ENCODE measurements at places on chromosomes 6 and 20.

GRCh38 chr6:86978251-86978650 lies 40.9 kb downstream of the HTR1E start:
- no peak for DNase-seq

- DNase-seq, result no peak
Measured at GRCh38 chr6:131636880-131637792, at the start of gene ENPP3. Gene ENPP3 (plus strand): TSS chr6:131637302. CDS start chr6:131637385, 83 bp downstream.

DNA sequence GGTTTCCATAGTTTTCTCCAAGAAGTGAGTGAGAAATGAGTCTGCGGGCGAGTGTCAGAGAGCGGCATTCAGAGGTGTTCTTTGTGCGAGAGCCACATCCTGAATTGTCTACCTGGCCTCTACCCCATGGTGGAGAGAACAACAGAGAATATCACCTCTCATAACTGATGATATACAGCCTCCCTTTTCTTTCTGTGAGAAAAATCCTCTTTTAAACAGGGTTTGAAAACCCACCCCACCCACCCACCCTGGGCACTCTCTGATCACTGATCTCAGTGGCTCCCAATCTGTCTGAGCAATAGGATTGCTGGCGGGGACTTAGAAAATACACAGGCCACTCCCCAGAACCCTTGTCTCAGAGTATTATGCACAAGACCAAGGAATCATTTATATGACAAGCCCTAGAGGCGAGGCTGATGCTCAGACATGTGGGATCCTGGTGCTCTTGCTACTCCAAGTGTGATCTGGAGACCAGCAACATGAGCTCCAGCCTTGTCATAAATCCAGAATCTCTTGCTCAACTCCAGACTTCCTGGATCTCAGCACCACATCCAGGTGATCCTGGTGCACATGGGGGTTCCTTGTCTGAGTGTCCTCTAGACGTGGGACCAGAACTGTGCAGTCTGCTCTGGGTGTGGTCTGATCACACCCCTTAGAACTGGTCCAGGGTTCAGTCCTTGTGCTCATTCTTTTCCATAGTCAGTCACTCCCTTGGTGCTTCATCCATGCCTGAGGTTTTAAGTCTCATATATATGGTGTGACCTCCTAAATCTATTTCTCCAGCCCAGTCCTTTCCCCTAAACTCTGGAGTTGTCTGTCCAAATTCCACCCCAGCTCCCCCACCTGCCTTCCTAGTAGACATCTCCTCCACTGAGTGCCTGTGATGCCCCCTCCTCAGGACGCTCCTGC lies 5.3 kb downstream of the HLA-B start:
- DNase-seq, result no peak

DNA sequence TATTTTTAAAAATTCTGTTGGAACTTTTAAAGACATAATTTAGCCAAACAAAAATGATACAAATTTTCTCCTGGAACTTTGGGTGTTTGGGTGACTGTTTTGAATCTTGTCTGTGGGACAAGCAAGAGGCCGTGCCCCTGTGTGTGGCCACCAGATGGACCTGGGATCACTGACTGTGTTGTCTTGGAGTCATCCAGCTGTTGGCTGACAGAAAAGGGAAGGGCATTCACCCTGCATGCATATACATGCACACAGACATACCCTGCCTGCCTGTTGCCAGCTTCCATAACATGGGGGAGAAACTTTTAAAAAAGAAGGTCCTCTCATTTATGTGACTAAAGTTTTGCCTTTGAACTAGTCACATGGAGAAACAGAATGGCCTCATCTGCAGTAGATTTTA lies 72.7 kb downstream of the BLOC1S5 start:
- DNase-seq, result no peak

- DNase-seq, result no peak
Measured at GRCh38 chr20:29448806-29449470, 1808.5 kb upstream of the DEFB115 start.

DNA sequence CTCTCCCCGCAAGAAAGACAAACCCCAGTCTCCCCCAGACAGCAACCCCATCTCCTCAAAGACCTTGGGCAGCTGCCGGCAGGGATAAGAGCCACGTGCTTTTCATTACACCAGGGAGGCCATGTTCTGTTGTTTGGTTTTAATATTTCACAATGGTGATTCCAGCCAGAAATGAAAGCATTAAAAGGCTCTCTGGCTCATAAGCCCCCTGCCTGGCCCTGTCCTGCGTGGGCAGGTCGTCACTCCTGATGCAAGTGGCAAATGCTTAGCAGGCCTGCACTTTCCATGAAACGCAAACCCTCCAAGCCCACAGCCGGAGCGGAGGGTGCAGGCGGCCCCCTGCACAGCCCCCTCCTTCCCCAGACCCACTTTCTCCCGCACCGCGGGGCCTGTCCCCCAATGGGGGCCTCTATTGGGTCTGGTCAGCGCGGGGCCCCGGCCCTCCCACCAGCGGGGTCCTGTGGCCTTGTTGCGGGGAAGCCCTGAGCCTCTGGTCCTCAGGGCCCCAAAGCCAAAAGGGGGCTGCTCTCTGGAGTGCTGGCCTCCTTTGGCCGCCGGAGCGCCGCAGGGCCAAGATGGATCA lies 77.2 kb downstream of the TMEM242 start:
- no peak for DNase-seq

- DNase-seq, result no peak
Measured at GRCh38 chr6:53767941-53768340, 26.9 kb upstream of the LRRC1 start.

DNA sequence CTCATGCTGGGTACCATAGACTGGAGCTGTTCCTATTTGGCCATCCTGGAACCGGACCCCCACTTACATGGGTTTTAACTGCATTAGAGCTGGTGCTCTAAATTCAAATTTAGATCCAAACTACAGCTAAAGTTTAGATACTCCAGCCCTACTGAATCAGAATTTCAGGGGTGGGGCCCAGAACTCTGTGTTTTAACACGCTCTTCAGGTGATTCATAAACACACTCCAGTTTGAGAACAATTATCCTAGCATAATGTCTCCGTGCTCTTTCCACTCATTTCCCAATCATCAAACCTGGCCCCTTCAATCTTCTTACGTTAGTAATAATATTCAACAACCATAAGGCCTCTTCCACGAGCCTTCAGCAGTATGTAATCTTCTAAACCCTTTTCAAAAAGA lies 15.3 kb downstream of the TRPC4AP start:
- DNase-seq, result no peak

DNA sequence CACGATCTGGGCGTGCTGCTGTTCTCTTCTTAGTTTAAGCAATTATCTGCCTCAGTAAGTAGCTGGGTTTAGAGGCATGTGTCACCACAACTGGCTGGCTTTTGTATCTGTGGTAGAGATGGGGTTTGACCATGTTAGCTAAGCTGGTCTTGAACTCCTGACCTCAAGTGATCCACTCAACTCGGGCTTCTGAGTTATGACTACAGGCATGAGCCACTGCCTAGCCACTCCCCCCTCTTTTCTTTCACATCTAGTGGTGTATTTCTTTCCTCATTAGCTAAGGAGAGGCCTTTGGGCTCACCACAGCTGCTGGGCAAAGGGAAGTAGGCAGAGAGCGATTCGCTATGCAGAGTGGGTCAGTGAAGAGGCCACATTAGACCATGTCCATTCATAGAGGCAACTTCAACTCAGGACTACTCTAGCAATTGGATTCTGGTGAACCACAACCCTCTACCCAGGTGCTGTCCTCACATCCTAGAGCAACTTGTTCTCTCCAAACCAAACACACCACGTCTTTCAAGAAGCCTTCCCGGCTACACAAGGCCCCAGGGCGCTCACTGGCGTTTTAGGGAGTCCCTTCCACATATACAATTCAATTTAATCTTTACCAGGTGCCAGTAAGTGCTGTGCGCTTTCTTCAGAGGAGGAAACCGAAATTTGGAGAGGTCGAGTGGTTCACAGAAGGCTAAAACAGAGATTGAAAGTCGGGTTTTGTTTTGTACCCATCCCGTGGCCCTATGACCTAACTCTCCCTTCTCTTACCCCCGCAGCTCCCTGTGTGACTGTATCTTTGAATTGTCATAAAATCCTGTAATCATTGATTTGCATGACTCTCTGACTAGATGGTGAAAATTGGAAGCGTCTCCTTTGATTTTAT lies 26.5 kb upstream of the GFOD1 start:
- DNase-seq, result no peak

- DNase-seq, result no peak
Measured at GRCh38 chr6:43770372-43771209, 580 bp downstream of the VEGFA start.

DNA sequence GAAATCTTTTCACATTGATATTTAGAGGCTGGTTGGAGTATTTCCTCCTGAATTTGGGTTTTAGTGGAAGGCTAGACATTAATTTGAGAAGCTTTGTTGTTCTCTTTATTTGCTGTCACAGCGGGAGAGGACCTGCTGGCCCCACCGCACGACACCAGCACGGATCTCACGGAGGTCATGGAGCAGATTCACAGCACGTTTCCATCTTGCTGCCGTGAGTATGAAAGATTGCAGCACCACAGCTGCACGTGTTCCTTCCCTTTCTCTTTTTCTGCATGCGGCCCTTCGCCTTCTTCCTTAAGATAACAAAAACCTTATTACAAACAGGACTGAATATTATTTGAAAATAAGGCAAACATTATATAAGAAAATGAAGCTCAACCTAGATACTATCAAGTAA lies 555.5 kb downstream of the UTRN start:
- DNase-seq, result no peak

- DNase-seq, result no peak
Measured at GRCh38 chr6:24205020-24205492, 79.0 kb downstream of the NRSN1 start.

GRCh38 chr6:52741872-52742271 lies 21.4 kb downstream of the GSTA2 start:
- no peak for DNase-seq

- DNase-seq, result no peak
Measured at GRCh38 chr6:105304366-105304765, 98.5 kb downstream of the PREP start.

Measured in stimulated activated CD4-positive, alpha-beta T cell treated with anti-CD3 and anti-CD28 coated beads, Interleukin-2, amount 100 ng/mL, for 4 hours (primary cell).